ENCODE measurements at places on chromosomes 2 and 18.

GRCh38 chr2:46091961-46092667 is 205.1 kb upstream of the EPAS1 start:
- DNase-seq: no peak

- no peak for DNase-seq
These were observed 44.0 kb downstream of the MYL12B start for GRCh38 chr18:3305933-3306332.

DNA sequence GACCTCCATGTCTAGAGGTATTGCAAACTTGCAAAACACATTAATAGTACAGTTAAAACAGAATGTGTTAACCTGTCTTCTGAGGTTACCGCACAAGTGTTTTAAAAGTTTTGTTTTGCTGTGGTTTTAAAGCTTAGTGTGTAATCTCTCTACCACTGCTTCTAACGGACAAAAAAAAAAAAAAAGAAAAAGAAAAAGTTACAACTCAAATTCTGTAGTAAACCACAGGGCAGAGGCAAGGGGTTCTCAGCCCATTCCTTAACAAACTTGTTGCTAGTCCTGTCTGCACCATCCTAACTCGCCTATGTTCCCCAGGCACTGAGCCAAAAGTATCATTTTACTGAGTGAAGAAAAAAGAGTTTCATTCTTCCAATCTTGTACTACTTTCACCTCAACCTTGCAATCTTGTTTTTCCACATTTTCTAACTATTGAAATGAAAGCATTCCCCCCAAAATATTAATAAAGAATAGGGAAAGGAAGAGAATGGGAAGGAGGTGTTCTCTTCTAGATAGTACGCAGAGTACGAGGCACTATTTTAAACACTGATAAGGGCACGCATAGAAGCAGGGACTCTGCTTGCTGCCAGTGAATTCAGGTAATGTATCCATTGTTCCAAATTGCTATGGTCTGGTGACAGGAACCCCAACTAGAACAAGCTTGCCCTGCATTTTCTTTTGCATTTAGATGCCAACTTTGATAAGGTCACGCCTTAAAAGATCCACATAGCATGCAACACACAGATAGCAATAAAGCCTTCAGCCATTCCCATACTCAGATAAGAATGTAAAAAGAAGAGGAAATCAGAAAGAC is 47.1 kb downstream of the IKZF2 start:
- peak; percentile 35 for DNase-seq

DNA sequence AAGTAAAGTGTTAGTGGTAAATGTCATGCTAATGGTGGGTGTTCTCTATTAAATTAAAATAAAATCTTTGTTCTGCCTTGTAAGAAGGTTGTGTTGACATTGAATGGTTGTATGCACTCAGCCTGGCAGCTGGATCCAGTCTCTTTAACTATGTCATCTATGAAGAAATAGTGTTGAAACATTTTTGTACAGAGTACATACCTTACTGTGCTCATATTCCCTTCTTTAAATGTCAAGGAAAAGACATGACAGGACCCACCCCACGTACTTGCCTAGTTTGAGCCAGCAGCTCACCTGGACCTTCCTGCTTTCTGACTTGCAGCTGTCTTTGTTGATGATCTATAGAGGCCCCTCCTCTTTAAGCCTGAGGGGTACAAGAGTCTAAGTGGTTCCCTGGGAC is 85.6 kb upstream of the ST3GAL5 start:
- no peak for DNase-seq

DNA sequence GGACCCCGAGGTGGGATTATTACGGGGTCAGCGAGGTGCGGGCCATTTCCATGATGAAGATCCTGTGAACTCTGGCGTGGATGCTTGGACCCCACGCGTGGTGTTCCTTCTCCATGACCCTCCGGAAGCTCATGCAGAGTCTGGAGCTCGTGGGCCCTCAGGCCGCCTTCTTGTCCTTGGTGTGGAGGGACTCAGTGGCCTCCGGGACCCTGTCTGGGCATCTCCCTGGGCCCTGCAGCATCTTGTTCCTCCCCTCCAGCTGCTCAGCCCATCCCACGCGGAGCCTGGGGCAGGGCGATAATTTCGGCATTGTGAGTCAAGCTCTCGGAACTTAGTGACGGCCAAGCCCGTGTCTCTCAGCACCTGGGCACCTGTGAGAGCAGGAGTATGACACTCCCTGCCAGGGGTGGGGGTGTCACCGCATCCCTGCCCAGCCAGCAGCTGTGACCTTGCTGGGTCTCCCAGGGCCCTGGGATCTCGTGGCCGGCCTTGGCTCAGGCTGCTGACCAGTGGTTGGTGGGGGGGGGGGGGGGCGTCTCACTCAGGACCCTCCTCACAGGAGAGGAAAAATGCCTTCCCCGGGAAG is 24.6 kb downstream of the RTP5 start:
- no peak for DNase-seq

- DNase-seq: no peak
These were observed 8.3 kb upstream of the EGR4 start for GRCh38 chr2:73301636-73302035.

- DNase-seq: peak; percentile 84
These were observed at the start of gene INPP5D for GRCh38 chr2:233059797-233060500. TSS of gene INPP5D (plus strand) at chr2:233060342. CDS start at chr2:233060479, 137 bp downstream.

- no peak for DNase-seq
These were observed 65.9 kb upstream of the AFF3 start for GRCh38 chr2:100208141-100208770.

GRCh38 chr2:74865770-74866674 is 32.1 kb downstream of the HK2 start:
- DNase-seq: no peak

- peak; percentile 34 for DNase-seq
These were observed 888 bp upstream of the ADCY3 start for GRCh38 chr2:24920809-24921441.

- no peak for DNase-seq
These were observed 3.3 kb upstream of the WNT6 start for GRCh38 chr2:218856167-218856895.

GRCh38 chr2:197113275-197113711 is 186.8 kb upstream of the PGAP1 start:
- peak; percentile 49 for DNase-seq

DNA sequence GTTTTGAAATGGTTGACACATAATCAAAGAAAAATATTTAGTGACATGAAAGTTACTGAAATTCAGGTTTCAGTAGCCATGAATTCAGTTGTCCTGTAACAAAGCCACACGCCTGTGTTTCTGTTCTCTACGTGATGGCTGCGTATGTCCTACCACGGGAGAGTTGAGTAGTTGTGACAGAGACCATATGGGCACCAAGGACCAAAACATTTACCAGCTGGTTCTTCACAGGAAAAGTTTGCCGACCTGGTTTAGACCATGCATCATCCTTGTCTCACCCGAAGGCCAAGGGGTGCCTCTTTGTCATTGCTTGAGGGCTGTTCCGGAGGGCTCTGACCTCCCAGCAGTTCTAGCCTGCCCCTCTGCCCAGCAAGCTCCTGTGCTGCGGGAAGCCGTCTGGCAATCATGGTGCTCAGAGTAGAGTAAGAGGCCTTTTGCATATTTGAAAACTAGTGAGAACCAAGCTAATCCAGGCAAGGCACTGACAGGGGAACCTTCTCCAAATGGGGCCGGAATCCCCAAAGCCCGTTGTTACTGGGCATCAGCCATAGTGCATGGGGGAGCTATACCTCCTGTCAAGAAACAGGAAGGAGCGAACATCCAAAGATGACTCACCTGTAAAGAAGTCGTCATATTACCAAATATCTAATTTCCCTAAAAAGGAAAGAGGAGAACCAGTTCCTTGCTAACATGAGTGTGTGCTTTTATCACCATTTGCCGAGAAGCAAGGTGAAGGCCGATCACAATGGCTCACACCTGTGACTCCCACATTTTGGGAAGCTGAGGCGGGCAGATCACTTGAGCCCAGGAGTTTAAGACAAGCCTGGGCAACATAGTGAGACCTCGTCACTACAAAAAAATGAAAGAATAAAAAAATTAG is 92.6 kb upstream of the RAB12 start:
- DNase-seq: no peak

DNA sequence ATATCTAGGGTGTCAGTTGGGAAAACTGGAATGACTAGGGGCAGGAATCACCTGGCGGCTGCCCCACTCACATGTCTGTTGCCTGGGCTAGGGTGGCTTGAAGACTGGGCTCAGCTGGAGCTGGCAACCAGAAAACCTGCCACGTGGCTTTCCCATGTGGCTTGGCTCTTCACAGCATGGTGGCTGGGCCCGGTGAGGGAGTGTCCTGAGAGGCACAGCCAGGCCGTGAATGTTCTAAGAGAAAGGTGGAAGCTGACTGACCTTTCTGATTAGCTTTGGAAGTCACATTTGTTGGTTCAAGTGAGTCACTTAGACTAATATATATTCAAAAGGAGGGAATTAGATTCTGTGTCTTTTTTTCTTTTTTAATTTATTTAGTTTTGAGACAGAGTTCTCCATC is 22.7 kb downstream of the SP5 start:
- DNase-seq: no peak

Measured in CD4-positive, alpha-beta T cell treated with Interleukin-10 for 1 hour (primary cell).